ENCODE measurements at places on chromosomes 5 and 9.

GRCh38 chr5:62315376-62316175 is 9.6 kb downstream of the KIF2A start:
- DNase-seq = no peak

GRCh38 chr5:80904533-80905187 is 55.5 kb upstream of the RASGRF2 start:
- DNase-seq = no peak

- DNase-seq = no peak
These were observed 274.9 kb downstream of the PIK3R1 start for GRCh38 chr5:68490406-68490805.

DNA sequence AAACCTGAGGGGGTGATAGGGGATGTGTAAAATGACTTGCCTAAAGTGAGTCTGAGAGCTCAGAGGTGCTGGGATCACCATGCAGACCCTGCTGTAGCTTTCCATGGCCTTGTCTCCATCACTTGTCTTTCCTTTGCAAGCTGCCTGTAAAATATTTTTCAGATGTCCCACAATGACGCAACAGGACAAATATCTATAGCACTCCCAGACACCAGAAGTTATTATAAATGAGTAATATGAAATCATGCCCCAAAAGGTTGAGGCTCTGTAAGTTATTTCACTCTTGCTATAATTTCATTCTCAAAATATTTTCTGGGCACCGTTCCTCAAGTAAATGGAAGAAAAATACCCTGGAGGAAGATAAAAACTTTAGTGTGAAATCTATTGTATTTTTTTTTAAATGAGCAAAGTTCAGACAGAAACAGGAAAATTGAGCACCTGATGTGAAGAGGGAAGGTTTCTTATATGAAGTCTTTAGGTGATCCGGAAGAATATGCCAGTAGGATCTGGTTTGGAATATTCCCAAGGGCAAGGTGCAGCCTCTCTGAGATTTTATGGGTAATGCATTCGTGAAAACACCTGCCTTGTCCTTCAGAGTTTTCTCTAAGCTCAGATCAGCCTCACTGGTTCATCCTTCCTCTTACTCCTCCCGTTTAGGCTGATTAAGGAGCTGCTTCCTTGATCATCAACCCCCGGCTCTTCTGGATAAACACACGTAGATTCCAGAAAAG is 138.3 kb upstream of the DMAC1 start:
- no peak for DNase-seq

- no peak for DNase-seq
These were observed 44.6 kb upstream of the BASP1 start for GRCh38 chr5:17172791-17173190.

DNA sequence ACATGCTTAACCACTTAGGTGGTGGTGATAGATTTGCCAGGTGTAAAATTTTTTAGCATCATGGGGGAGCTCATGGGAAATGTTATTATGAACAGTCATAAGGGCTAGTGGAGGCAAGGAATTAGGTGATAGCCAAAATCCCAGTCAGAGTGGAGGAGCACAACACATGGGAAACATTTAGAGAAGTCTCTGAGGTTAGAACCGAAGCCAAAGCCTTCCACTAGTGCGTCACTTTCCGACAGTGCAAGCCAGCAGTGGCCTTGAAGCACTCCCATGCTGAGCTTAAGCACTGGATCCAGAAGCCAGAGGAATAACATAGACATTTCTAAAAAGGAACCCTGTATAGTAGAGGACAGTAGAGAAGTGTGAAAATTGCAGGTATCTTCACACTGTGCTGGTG is 101.5 kb upstream of the SNX2 start:
- no peak for DNase-seq

- DNase-seq = no peak
These were observed 1005.9 kb upstream of the WWC1 start for GRCh38 chr5:167285591-167285990.

DNA sequence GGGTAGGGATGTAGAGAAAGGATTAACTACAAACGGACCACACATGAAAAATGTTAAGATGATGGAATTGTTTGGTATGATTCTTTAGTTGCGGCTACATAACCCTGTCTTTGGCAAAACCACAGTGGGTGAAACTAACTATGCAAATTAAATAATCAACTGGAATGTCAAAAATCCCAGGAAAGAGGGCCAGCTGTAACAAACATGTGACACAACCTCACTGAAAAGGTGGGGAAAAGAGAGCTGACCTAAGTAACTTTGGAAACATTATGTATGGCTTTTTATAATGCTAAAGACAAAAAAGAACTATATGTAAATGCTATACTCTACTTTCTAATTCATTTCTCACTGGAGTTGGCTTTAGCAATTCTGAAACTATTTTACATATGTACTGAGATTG is 252.0 kb downstream of the MRPS30 start:
- no peak for DNase-seq

DNA sequence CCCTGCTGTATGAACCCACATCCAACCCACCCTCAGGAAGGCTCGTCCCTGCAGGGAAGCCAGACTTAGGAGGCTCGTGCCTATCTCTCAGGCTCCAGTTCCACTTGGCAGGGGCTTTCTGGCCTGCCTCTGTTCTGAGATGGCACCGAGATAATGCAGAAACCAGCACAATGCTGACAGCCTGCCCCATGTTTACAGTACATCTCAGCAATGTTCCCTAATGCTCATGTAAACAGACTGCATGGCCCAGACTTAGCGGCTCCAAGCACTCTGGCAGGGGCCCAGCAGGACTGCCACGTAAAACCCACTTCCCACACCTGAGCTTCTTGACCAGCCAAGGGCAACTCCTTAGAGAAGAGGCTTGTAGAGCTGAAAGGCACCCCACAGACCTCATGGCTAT is 499.5 kb upstream of the BRINP1 start:
- no peak for DNase-seq

- DNase-seq = no peak
These were observed 19.2 kb downstream of the KCTD16 start for GRCh38 chr5:144189800-144190429.

GRCh38 chr5:144120661-144121180 is 49.7 kb downstream of the YIPF5 start:
- DNase-seq = no peak

DNA sequence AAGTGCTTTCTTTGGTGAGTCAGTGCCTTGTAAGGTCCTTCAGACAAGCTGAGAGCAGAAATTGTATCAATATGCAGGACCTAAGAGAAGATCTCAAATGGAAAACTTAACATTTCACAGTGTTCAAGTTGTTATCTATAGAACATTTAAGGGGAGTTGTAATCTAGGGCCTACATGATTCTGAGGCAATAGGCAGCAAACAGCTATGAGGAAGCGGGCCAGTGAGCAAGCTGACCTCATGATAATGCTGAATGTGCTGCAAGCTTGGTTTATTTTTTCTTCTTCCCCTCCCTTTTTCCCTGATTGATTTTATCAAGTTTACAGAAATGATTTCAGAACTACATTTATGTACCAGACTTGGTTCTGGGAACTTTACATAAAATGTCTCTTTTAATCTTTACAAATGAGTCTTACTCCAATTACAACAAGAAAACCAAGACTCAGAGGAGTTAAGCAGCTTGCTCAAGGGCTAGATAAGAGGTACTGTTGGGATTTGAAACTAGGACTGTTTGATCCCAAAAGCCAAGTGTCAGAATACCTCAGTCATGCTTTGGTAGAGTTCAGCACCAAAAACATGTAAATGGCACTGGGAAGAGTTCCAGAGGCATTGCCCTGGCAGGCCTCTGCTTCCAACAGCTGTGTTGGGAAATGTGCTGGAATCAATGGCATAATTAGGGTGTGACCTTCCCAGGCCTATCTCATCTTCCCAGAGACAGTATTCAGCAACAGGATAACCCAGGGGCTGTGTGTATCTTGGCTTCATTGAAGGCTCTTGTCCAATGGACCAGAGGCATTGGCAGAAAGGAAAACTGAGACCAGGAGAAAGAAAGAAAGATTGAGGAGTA is 130.1 kb downstream of the LRRC70 start:
- no peak for DNase-seq

- DNase-seq = no peak
These were observed 14.2 kb downstream of the RFX3 start for GRCh38 chr9:3511551-3511950.

DNA sequence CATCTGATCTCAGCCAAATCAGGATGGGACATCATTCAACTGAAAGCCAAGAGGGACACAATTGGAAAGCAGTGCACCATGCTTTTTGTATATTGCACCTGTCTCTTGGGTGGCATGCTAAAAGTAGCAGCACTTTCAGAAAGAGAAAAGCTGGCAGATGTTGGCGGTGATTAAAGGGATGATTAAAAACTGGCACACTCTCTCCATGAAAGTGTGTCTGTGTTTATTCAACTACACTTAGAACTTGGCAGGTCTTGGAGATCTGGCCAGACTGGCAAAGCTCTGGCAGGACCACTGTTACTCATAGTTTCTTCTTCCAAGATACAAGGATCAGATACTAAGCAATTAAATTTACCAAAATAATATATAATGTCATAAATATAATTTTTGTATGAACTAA is 112.9 kb upstream of the ELAVL2 start:
- no peak for DNase-seq

- DNase-seq = no peak
These were observed 275.0 kb downstream of the ARHGEF28 start for GRCh38 chr5:73901043-73901442.

GRCh38 chr5:103562453-103563157 is at the start of gene NUDT12:
Gene NUDT12, minus strand, starts transcription at chr5:103562789. Its CDS starts 2,541 bp downstream, at chr5:103560248.
- peak; percentile 53 for DNase-seq

DNA sequence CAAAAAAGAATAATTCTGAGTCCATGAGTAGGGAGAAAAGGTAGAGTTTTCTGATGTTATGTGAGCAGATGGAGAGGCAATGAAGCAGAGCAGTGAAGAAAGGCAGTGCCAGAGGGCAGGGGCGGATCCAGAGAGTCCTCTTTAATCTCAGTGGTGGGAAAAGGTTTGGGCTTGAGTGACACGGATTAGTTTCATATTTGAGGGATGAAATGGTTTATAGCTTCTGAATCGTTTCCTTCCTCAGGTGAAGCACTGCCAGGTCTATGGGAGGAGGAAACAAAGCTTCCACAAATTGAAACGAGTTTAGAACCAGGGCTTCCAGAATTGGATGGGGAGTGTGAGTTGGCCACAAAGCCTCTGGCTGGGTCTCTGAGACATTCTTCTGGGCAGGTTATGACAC is 517.0 kb upstream of the PAPPA start:
- DNase-seq = no peak

DNA sequence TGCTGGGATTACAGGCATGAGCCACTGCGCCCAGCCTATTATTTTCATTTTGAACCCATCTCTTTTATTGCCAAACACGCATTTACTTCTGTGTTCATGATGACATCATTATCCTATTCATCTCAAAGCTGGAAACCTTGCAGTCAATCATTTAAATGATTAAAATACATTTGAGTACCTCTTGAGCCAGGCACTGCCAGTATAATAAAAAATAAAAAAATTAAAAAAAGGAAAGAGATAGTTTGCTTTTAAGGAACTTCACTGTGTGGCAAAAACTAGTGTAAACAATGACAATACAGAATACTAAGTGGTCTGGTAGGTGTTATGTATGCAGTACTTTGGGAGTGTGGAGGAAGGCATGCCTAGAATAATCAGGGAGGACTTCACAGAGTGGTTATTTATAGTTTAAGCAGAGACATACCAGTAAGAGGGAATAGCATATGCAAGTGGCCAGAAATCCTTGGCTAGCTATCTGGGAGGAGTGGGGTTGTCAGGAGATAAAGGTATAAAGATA is 8.6 kb downstream of the NSD1 start:
- no peak for DNase-seq

DNA sequence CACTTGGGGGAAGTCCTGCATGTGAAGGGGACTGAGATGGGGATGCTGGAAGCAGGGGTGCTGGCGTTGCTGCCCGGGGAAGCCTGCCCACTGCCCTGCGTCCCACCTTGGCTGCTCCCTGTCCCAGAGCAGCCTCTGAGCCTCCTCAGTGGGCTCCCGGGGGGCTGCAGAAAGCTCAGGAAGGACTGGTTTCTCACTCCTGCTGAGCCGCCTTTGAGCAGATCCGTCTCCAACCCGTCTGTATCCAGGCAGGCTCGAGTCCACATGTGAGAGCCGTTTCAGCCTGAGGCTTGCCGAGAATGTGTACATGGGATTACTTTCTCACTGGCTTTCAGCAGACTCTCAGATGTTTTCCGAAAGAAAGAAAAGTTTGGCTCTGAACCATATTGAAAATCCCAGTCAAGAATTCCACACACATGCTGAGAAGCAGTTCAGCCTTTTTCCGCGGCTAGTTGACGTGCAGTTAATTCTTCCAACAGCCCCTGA is 95.3 kb upstream of the COL5A1 start:
- no peak for DNase-seq

- no peak for DNase-seq
These were observed 74.9 kb downstream of the MACROH2A1 start for GRCh38 chr5:135324160-135324559.

DNA sequence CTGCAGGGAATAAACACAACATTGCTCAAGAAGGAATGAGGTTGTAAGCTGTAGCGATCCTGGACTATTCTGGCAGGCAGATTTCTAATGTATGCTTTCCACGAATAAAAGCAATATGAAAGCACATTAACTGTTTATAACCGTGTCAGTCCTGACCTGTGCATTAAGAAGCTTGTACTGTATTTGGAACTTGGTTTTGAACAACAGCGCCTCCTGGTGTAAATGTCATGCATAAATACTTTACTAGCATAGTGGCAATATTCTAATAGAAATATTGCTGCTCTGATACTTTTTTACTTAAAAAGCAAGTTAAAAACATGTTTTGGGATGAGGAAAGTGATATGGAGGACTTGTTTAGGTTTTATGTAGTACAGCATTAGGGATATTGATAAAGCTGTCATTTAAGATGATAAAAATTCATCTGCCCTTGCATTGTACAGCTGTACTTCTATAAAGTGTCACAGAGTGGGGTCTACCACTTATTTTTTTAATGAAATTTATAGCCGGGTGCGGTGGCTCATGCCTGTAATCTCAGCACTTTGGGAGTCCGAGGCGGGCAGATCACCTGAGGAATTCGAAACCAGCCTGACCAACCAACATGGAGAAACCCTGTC is 70.7 kb upstream of the GNE start:
- peak; percentile 66 for DNase-seq

DNA sequence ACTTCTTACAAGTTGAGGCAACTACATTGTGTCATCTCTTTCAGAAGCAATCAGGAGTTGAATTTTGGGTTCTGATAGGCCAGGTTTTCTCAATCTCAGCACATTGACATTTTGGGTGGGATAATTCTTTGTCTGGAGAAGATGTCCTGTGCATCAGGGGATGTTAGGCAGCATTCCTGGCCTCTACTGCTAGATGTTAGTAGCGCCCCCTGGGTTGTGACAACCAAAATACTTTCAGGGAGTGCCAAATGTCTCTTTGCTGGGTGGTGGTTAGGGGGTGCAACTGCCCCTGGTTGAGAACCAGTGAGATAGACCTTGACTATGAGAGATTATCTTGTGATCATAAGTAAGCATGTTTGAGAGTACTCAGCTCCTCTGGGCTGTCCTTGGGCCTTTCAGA is 164.3 kb upstream of the KLF9 start:
- DNase-seq = no peak

DNA sequence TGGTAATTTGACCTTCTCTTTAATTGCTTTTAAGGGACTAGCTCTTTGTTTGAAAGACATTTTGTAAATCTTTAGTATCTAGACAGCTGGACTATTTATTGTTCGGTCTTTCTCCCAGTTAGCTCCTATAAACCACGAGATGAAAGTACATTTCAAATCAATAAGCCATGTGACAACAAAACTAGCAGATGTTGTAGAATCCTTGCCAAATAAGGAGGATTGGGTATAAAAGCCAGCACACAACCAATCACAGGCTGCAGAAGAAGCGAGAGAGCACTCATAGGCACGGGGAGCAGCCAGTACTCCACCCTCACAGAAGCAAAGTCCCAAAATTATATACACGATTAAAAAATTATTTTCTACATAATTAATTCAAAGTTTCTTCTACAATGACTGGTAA is 8.1 kb upstream of the OMD start:
- no peak for DNase-seq

Data from HuH-7.5 (cell line).